ENCODE measurements at places on chromosomes 11 and 22. TPM values are rescaled to one million over a fixed set of nuclear protein-coding genes. Genes with fewer than 3 reads are reported as not detected.

GRCh38 chr22:37675930-37676735 lies 697 bp downstream of the LGALS1 start:
- no peak for DNase-seq

The TRIM22 gene
- 4.2 TPM for total RNA-seq

The MUC5B gene
- 0.05 TPM for total RNA-seq

The RRP8 gene
- 12.8 TPM for total RNA-seq

The P2RX3 gene
- not detected for total RNA-seq
